Iris pigment epithelial cell (primary cell): ENCODE measurements at places on chromosomes 3 and 15.

GRCh38 chr3:154981664-154982063 lies 98.5 kb upstream of the MME start:
- DNase-seq, result no peak

GRCh38 chr3:141643391-141643790 lies 94.7 kb upstream of the RNF7 start:
- peak; percentile 37 for DNase-seq

DNA sequence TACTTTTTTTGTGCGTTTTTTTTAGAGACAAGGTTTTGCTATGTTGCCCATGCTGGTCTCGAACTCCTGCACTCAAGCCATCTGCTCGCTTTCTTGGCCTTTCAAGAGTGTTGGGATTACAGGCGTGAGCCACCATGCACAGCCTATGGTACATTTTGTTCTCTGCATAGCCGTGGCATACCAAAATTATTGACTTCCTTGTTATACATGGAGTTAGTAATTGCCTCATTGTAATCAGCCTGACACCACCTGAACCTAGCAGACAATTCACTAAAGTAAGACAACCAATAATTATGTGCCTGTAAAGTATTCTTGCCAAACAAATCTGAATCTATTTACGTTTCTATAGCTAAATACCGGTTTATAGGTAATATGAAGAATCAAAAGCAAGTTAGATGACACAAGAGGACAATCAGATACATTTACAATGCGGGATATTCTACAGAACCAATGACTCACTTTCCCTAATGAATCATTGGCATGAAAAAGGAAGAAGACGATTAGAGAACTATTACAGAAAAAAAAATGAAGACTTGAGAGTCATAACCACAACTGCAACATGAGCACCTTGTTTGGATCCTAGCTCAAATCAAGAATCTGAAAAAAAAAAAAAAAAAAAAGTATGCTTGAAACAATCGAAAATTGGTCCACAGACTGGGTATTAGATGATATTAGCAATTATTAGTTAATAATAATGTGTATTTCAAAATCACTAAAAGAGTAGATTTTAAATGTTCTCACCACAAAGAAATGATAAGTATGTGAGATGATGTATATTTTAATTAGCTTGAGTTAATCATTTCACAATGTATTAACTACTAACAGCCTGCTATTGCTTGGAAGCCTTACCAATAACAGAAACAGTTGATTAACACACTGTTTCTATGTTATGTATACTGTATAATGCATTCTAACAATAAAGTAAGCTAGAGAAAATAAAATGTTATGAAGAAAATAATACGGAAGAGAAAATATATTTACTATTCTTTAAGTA lies 7.1 kb downstream of the GUCA1C start:
- DNase-seq, result peak; percentile 73

DNA sequence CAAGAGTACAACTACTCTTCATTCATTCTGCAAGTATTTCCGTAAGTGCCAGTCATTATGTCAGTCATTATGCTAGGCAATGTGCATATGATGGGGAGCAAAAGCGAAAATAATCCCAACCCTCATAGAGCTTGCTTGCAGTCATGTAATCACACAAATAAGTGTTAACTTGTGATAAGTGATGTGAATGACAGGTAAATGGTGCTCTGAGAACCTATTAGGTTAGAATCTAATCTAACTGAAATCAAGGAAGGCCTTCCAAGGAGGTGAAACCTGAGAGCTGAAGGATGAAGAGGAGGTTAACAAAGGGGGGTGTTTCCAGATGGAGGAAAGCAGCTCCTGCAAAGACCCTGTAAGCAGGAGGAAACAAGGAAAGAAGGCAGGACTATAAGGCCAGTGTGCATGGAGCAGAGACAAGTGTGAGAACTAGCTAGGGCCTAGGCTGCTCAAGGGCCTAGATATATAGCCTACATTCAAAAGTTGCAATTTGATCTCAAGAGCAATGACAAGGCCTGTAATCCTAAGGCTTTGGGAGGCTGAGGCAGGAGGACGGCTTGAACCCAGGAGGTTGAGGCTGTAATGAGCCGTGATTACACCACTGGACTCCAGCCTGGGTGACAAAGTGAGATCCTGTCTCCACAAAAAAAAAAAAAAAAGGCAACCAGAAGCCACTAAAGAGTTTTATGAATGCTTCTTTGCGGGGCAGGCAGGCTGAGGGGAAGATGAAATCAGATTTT lies 5.3 kb downstream of the PTPN9 start:
- DNase-seq, result no peak

DNA sequence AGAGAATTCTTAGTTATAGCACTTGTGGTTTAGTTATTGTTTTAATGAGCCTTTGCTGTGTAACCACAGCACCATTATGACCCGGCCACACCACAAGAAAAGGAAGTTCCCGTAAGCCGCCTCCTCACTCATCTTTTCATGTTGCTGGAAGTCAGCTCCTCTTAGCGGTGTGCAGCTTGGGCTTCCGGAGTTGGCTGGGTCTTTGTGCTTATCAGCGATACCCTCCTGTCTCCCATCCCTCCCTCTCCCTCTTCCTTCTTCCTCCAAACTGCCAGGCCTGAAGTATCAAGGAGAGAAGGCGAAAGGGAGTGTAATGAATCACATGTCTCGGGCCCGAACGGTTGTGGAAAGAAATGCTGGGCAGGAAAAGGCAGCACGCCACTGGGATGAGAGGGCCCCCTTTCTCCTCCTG lies 353.5 kb downstream of the MCTP2 start:
- no peak for DNase-seq

DNA sequence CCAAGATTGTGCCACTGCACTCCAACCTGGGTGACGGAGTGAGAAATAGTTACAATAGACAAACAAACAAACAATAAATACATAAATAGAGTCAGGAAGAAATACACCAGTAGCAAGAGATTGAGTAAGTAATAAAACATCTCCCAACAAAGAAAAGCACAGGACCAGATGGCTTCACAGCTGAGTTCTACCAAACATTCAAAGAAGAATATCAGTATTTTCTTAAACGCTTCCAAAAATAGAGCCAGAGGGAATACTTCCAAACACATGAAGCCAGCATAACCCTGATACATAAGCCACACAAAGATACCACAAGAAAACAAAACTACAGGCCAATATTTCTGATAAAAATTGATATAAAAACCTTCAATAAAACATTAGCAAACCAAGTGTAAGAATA lies 30.7 kb upstream of the IGSF10 start:
- DNase-seq, result no peak

- DNase-seq, result peak; percentile 2
These were observed 311.1 kb downstream of the ZPLD1 start for GRCh38 chr3:102745881-102746280.

- peak; percentile 43 for DNase-seq
These were observed 48.4 kb downstream of the TMEM44 start for GRCh38 chr3:194584866-194585265.

- DNase-seq, result peak; percentile 77
These were observed 18.4 kb upstream of the ZBTB47 start for GRCh38 chr3:42635111-42635510.

- DNase-seq, result no peak
These were observed 252.1 kb downstream of the CPNE4 start for GRCh38 chr3:131782751-131783150.

- no peak for DNase-seq
These were observed 297.8 kb downstream of the SATB1 start for GRCh38 chr3:18127174-18127858.

DNA sequence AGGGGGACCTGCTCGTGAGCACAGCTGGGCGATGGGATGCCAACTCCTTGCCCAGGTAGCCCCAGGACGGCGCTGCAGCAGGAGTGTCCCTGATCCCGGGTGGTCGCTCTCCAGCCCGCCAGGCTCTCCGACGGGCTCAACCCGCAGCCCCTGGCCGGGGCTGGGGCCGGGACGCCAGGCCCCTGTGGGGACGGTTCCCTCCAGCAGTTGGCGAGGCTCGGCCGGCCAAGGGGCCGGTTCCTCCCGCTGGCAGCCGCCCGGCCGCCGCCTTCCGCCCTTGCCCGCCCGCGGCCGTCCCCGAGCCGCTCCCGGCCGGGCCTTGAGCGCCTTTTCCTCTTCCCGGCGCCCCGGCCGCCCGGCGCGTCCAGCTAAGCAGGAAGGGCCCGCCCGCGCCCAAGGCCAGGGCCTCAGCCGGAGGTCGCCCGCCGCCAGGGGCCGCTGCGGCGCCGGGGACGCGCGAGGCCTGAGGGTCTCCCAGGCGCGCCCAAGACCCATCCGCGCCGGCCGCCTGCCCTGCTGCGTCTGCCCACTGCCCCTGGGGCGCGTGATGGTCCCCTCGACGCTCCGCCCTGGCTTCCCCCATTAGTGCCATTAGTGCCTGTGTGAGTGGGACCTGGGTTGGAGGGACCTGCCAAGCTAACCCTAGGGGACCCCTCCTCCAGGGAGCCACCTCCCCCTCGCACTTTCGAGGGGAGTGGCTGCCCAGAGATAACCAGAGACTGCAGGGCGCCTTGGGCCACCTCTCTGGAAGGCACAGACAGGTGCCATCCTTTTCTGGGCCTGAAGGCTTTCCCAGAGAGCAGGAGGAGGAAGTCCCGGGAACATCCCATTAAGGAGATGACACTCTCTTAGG lies 106.4 kb downstream of the FBLN2 start:
- peak; percentile 29 for DNase-seq

DNA sequence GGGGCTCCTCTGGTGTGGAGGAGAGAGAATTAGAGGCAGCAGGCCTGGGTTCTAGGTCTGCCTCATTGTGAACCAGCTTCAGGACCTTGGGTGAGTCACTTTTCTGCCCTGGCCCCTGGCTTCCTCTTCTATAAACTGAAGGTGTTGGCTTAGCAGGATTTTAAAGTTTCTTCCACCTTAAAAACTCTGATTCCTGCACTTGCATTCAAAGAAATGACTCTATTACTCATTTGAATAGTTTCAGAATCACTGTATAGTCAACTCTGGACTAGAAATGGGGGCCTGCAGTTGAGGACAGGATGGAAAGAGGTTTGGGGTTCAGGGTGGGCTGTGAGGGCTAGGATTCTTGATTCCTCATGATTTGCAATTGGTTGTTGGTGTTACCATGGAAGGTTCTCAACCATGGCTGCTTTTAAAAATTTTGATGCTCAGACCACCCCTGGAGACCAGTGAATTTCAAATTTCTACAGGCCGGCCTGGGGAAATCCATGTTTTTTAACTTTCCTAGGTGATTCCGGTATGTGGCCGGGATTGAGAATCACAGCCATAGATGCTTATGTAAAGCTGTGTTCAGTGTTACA lies 19.9 kb downstream of the SMAD3 start:
- DNase-seq, result no peak

DNA sequence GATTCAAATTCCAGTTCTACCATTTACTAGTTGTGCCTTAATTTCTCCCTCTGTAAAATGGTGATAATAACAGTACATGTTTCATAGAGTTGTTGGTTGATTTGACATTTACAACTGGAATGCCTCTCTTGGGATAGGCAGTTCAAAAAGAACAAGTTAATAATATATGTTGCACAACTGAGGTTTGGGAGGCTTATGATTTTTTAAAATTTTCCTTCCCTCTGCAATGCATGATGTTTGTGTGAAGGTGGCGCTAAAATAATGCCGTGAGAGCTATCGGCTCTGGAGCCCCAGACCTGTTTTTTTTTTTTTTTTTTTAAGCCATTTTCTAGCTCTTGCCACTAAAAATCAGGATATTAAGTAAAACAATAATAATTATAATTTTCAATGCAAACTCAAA lies 18.6 kb downstream of the DNAJB11 start:
- DNase-seq, result peak; percentile 69

DNA sequence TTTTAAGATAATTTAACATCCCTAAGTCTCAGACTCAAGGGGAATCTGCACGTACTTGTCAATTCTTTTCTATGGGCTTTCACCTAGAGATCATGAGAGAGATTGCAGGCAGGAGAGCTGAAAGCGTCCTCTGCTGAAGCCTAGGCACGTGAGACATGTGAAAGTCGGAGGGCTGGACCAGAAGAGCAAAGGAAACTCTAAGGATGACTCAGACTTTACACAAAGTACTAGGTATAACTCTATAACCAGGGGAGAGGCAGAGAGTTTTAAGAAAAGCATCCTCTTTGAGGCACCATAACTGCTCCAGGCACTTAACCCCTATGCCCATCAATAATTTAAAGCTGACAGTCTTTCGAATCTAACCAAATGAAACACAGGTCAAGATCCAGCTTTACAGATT lies 436.6 kb downstream of the VGLL3 start:
- no peak for DNase-seq

DNA sequence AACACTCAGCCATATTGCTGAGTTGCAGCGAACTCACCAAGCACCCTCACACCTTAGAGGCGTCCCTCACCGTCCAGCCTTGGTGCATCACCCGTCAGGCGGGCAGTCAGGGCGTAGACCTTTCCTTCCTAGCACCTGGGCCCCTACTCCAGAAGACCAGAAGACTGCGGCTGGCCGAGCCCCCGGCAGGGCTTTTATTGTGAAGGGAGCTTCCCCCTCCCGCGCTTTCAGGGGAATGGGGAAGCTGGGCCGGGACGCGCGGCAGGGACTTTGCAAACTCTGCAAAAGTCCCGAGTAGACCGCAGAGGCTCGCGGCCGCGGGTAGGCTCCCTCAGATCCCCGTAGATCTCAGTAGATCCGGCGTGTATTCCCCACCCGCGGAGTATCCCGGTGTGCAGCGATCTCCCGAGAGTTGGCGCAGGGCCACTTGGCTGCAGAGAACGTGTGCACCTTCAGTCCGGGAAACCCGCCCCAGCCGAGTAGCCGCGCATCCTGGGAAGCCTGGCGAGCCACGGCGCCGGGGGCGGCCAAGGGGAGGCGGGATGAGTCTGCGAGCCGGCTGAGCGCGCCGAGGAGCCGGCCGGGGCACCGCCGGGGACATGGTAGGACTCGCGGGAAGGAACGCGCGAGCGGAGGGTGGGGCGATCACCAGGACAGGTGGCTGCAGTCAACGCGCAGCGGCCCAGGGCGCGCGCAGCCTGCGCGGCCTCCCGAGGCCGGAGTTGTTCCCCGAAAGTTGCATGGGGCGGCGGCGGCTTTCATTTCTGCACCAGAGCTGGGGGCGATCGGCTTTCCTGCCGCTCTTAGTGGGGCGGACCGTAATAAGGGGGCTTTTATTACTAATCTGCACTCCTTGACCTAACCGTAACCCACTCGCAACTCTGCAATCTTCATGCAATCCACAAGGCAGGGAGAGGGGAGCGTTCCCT lies at the start of gene GASK1A:
TSS of gene GASK1A (plus strand) at position 268 of the 929 bp plus-strand sequence. CDS start at position 600, 332 bp downstream.
- DNase-seq, result peak; percentile 10

GRCh38 chr15:40471105-40471807 lies 472 bp downstream of the CHST14 start:
- peak; percentile 31 for DNase-seq

GRCh38 chr3:140529096-140529495 lies 148.8 kb upstream of the TRIM42 start:
- DNase-seq, result peak; percentile 78

DNA sequence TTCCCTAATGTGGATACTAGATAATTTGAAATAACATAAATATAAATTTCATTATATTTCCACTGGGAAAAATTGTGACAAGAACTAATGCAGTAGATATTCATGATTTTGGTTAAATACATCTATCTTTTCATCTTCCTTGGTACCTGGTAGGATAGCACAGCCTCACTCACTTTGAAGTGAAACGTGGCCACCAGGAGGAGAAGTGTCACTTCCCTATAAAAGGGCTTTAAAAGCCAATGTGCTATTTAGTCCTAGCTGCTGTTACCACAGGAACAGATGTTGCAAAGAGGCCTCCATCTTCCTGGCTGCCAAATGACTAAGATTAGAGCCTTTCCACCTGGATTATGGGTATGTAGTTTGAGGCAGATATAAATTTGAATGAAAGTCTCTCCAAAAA lies 140.0 kb downstream of the PLOD2 start:
- no peak for DNase-seq

GRCh38 chr3:112327371-112327951 lies 5.5 kb upstream of the CD200 start:
- peak; percentile 71 for DNase-seq
